Muscle of arm (tissue), 14 donors: ENCODE measurements at places on chromosomes 7 and 10.
A peak's percentile ranks its signal among the peaks of the same experiment; 100 is the strongest.

DNA sequence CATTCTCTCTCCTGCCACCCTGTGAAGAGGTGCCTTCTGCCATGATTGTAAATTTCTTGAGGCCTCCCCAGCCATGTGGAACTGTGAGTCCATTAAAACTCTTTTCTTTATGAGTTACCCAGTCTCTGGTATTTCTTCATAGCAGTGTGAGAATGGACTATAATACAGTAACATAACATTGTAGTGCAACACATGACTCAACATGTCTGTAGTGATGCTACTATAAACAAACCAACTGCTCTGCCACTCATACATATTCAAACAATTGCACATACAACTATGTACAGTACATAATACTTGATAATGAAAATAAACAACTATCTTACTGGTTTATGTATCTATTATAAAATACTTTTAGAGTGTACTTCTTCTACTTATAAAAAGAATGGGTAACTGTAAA is 7.1 kb downstream of the ATOH7 start:
- DNase-seq, result no peak

- DNase-seq, result no peak
These were observed 441.8 kb downstream of the INHBA start for GRCh38 chr7:41261080-41261479.

- DNase-seq, result peak; percentile 73
These were observed 108.0 kb downstream of the WDFY4 start for GRCh38 chr10:48792687-48793096.

DNA sequence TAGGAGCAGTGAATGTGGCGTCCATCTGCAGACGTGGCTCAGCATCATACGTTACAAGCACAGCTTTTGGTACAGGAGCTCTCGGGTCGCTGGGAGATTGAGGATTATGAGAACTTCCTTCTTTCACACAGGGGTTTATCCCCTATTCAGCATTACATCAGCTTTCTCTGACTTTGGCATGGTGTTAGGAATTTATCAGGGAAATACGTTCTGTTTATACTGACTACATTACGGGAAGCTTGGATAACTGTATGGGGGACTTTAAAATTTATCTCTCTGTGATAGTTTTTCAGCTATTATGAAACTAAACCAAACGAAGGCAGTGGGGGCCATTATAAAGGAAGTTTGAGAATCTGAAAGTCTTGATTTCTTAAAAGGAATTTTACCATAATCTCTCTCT is 110.1 kb upstream of the INSYN2A start:
- no peak for DNase-seq

DNA sequence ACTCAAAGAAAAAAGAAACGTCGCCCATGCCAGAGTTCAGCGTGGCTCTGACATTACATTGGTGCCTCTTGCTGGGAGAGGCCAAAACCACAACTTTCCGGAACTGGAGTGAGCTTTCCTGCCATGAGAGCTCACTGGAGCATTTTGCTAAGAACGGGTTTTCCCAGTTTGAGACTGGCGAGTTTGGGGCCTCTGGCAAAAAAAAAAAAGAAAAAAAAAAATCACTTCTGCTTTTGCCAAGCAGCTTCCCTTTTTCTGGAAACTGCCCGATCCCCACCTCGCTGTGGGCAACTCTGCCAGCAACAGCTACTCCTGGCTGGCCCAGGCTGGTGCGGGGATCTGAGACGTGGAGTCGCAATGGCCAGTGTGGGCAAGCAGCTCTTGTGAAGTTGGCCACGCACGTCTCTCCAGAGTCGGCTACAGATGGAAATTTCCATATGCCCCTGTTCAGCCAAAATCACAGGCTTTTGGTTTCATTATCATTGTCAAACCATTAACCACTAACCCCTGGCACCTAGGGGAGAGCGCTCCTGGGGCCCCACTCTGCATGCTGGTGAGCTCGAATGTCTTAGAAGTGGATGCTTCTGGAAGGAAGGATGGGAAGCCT is 25.7 kb downstream of the PRKAG2 start:
- DNase-seq, result peak; percentile 7

GRCh38 chr7:78900806-78901205 is 552.7 kb downstream of the MAGI2 start:
- no peak for DNase-seq

DNA sequence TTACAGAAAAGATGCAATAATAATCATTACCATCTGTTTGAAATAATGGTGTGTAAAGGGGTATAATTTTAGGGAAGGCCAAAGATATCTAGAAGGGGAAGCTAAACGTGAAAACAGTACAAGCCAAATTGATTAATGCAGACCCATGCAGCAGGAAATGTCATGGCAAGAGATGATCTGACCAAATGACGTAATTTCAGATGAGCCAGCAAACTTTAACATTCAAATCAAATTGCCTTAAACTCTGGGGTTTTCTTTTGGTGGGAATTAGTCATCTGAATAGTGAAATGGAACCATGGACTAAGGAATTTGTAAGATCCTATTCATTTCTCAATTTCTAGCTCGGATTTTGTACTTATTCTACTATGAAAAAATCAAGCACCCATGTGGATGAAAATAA is 21.4 kb upstream of the SCIN start:
- DNase-seq, result no peak

GRCh38 chr7:128427289-128427891 is 17.6 kb upstream of the IMPDH1 start:
- DNase-seq, result peak; percentile 61

DNA sequence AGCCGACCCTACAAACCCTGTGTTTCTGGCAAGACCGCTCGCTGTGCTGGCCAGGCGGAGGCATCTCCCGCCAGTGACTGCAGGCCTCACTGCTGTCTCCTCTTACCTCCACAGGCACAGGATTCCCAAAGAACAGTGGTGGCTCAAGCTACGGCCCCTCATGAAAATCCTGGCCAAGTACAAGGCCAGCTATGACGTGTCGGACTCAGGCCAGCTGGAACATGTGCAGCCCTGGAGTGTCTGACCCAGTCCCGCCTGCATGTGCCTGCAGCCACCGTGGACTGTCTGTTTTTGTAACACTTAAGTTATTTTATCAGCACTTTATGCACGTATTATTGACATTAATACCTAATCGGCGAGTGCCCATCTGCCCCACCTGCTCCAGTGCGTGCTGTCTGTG is 36.2 kb downstream of the PITRM1 start:
- peak; percentile 79 for DNase-seq

DNA sequence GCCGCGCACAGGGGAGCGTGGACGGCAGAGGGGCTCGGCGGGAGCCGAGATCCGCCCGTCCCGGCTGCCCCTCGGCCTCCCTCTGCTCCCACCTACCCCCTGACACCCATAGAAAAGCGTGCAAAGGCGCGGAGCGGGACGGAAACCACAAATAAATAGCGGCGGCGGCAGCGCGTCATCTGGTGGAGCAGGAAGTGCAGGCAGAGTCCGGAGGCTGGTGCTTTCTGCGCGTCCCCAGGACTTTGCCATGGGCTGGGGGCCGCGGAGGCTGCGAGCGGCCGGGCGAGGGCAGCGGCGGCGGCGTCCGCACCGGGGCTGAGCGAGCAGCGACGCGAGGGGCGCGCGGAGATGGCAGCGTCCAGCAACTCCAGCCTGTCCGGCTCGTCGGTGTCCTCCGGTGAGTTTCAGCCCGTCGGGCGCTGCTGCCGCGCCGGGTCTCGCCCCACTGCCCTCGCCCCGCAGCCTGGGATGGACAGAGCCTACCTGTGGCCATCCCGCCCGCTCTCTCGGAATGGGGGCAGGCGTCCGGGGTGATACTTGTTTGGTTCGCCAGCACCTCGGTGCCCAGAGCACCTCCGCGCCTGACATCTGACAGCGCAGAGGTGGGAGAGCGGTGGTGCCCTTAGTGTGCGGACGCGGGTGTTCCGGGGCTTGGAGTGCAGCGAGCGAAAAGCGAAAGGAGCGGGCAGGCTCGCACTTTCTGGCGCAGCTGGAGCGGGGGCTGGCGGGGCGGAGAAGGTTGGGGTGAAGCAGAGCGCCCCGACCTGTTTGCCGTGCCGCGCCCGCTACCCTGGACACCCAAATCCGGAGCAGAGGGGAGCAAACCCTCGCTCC is at the start of gene CHN2:
TSS of gene CHN2 (plus strand) at position 182 of the 834 bp plus-strand sequence.
- peak; percentile 53 for DNase-seq

DNA sequence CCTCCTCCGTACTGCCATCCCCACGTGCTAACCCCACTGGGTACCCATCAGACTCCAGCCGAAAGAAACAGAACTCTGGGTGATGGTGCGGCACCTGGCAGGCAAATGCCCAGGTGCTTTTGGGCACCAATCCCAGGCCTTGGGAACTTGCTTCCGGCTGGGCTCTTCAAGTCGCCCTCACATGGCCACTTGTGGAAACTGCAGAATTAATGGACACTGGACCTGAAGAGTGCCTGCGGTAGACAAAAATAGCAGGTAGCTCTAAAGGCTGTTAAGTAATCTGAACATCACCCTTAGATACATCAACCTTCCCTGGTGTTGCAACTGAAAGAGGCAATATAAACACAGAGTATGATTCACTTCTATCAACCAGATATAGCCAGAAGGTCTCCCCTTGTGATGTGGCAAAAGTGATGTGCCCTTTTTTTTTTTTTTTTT is 644.4 kb downstream of the GRM8 start:
- no peak for DNase-seq
